Natural killer cell treated with Interleukin-12 subunit alpha and Interleukin-12 subunit beta and Interleukin-15 and Interleukin-18, amount 100 ng/mL, for 72 hours (primary cell): ENCODE measurements at places on chromosomes 3 and 15. TPM values are rescaled to one million over a fixed set of nuclear protein-coding genes. Genes with fewer than 3 reads are reported as not detected.

GRCh38 chr3:149316437-149316836, 17.0 kb downstream of the TM4SF18 start:
- no peak overlapping the region for H3K4me3 ChIP-seq
- no peak for DNase-seq
- H3K27me3 ChIP-seq: peaks cover 31% of the 10 kb centered on the region

DNA sequence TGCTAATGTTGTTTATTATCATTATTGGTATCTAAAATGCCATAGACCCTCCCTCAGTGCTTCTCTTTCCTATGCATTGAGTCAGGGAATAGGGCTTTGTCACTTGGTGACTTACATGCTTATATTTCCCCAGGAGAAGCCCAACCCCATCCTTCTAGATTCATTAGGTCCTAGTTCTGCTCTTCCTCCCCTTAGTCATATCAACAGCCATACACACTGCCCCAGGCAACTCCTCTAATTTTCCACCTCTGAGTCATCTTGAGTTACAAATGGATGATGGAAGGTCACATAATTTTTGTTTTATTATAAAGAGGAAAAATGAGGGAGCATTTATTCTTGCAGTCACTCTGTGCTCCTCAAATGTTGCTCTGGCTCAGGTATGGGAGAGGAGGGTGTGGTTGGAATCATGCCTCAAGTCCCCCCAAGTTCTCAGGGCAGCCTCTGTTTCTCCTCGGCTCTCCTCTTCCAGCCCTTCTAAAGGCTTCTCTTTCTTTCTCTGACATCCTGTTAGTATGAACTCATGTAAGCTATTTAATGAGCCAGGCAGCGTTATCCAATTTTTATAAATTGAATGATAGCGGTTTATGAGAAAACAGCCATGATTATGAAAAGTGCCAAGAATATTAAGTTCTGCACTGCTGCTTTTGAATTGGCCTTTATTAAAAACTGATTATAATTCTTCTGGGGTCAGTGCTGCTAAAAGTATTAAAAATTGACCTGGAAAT, 45.6 kb upstream of the FSTL1 start:
- peaks cover 29% of the 10 kb centered on the region for H3K27me3 ChIP-seq
- no peaks in the 10 kb centered on the region for H3K4me1 ChIP-seq
- H3K27ac ChIP-seq: no peak overlapping the region
- no peak overlapping the region for H3K4me3 ChIP-seq
- DNase-seq: no peak

GRCh38 chr3:115693868-115694267, 70.6 kb downstream of the GAP43 start:
- peaks cover 18% of the 10 kb centered on the region for H3K27me3 ChIP-seq
- no peak overlapping the region for H3K4me3 ChIP-seq
- no peaks in the 10 kb centered on the region for H3K36me3 ChIP-seq
- no peak for DNase-seq

DNA sequence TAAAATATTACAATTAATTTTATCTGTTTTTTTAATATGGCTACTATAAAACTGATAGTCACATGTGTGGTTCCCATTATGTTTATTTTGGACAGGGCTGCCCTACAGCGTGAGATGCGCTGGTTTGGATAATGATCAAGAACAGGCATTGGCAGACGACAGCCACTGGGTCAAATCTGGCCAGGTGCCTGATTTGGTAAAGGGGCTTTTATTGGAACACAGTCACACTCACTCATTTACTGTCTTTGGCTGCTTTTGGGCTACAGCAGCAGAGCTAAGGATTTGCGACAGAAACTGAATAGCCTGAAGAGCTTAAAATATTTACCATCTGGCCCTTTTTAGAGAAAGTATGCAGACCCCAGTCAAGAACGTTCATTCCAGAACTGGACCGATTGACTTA, 724.2 kb upstream of the CFAP20DC start:
- H3K27ac ChIP-seq: no peak overlapping the region
- peaks cover 35% of the 10 kb centered on the region for H3K4me1 ChIP-seq
- no peak for DNase-seq
- H3K4me3 ChIP-seq: no peak overlapping the region

Gene PLA2G4D
- total RNA-seq: not detected

Gene C3orf20
- 0.93 TPM for total RNA-seq

GRCh38 chr15:62929000-62929357, 113.6 kb upstream of the TPM1 start:
- no peaks in the 10 kb centered on the region for H3K36me3 ChIP-seq
- no peak overlapping the region for H3K4me3 ChIP-seq

Gene RETNLB
- not detected for total RNA-seq

DNA sequence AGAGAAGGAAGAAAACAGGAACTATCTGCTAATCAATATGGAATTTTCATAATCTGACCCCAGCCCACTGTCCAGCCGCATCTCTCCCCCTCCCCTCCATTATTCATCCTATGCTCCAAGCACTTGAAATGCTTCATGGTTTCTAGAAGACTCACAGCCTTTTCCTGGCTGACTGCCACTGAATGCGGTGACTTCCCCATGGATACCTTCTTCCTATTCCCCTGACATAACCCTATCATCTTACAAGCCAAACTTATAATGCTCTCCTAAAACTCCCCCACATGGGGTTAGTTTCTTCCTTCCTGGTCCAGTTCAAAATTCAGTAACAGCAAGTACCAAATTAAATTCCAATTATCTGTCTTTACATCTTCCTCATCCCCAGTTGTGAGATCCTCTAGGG, 31.2 kb upstream of the PTX3 start:
- no peaks in the 10 kb centered on the region for H3K36me3 ChIP-seq
- H3K27me3 ChIP-seq: peaks cover 8% of the 10 kb centered on the region
- no peak for DNase-seq
- no peaks in the 10 kb centered on the region for H3K4me1 ChIP-seq

Gene RTP3
- not detected for total RNA-seq

GRCh38 chr3:46946856-46947545, 29.5 kb downstream of the CCDC12 start:
- peaks cover 7% of the 10 kb centered on the region for H3K36me3 ChIP-seq
- peak overlapping the region; percentile 84 for H3K27ac ChIP-seq
- no peaks in the 10 kb centered on the region for H3K27me3 ChIP-seq
- peaks cover 77% of the 10 kb centered on the region for H3K4me1 ChIP-seq
- peak; percentile 77 for DNase-seq

DNA sequence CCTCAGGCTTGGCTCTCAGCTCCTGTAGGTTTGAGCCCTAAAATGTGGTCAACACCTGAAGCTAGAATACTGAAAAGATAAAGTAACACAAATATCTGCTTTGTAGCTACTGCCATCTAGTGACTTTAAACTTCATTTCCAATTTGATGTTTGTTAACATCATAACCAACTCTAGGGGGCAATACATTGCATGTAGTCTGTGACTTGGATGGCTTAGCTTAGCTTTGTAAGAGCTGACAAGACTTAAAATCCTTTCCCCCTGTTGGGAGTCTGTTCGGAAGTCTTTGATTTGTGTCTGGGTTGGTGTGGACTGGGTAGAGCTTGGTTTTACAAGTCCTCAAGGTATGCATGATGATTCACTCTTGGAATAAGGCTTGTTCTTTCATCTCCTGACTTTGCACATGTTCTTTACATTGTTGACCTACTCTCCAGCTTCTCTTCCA, 51.7 kb downstream of the SCN11A start:
- no peak for DNase-seq
- H3K4me1 ChIP-seq: no peaks in the 10 kb centered on the region
- no peaks in the 10 kb centered on the region for H3K36me3 ChIP-seq
- peaks cover 34% of the 10 kb centered on the region for H3K27me3 ChIP-seq
- H3K4me3 ChIP-seq: no peak overlapping the region

DNA sequence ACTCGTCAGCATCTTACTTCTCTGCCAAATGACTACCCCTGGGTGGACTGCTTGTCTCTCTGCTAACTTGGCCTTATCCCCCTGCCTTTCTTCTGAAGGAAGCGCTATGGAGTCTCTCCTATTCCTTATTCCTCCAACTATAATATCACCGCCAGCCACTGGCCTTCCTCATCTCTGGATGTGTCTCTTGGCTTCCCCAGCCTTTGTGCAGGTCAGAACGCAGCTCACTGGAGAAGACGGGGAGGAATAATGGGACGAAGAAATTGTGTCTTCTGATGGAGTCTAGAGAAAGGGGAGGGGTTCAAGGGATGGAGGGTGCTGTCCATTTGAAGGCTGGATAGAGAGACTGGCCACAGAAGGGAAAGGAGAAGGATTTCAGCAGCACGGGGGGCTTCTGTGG, 16.9 kb downstream of the ITGA11 start:
- no peaks in the 10 kb centered on the region for H3K27me3 ChIP-seq
- H3K4me1 ChIP-seq: no peaks in the 10 kb centered on the region
- H3K36me3 ChIP-seq: no peaks in the 10 kb centered on the region
- DNase-seq: no peak

DNA sequence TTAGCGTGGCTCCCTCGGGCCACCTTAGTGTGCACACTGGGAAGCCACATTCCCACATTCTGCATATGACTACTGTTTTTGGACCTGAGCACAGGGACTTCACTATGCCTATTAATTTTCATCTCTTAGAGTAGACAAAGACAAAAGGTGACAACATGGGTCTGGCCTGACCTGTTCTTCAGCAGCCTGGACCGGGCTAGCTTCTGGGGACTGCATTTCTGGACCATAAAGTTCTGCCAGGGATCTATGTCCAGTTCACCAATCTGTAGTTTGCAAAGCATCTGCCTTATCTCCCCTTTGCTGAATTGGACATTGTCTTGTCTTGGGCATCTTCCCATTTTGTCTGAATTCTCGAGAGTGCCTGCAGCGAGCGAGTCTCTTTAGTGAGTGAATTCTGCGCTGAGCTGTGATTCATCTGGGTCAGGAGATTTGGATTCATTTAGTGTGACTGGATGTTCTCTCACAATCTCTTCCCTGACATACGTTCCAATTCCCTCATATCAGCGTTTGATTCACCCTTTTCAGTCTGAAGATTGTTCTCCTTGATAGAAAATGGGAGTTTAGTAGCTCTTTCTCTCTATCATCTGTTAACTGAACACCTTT, 112.2 kb upstream of the PLXNA1 start:
- H3K4me3 ChIP-seq: no peak overlapping the region
- no peaks in the 10 kb centered on the region for H3K27me3 ChIP-seq
- peaks cover 2% of the 10 kb centered on the region for H3K4me1 ChIP-seq
- H3K27ac ChIP-seq: no peak overlapping the region
- peaks cover 2% of the 10 kb centered on the region for H3K36me3 ChIP-seq

DNA sequence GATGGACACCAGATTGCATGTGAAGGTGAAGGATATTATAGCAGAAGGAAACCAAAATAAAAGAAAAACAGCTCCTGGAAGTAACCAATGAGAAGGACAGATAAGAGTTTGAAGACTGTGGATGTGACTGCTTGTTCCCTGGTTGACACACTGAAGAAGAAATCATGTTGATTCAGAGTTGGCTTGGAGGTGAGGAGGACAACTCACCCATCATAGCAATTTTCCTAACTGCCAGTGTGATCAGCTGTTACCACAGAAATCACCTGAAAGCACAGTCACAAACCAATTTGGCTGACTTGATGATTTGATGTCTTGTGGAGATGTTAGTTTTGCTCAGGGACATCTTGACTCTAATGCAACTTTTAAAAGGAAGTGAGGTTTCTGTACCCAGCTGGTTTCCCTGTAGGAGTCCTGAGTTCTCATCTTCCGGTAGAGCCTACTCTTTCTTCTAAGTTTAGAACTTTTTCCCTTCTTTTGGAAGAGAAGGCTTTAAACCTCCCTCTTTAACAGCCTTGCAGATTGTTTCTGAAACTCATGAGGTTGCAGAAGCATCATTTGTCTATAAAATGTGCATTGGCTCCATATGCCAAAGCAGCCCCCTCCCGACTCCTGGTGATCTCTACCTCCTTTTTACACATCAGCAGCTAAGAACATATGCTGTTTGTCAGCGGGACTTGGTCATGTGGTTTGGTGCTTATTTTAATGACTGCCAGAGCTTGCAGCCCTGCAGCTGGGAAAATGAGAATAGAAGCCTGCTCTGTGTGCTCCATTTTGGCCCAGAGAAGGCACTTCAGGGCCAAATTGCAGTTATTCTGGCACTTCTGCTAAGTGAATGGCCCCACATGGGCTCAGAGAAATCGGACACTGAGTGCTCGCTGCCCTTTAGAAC, 10.3 kb downstream of the ATG7 start:
- H3K27me3 ChIP-seq: no peaks in the 10 kb centered on the region
- no peak overlapping the region for H3K4me3 ChIP-seq
- no peaks in the 10 kb centered on the region for H3K36me3 ChIP-seq
- H3K27ac ChIP-seq: no peak overlapping the region
- peaks cover 22% of the 10 kb centered on the region for H3K4me1 ChIP-seq
- no peak for DNase-seq

Gene UQCC5
- total RNA-seq: 18.0 TPM

GRCh38 chr3:47265725-47266428, 16.7 kb downstream of the KIF9 start:
- no peak overlapping the region for H3K27ac ChIP-seq
- H3K4me3 ChIP-seq: no peak overlapping the region
- no peaks in the 10 kb centered on the region for H3K36me3 ChIP-seq
- DNase-seq: no peak
- H3K4me1 ChIP-seq: no peaks in the 10 kb centered on the region
- H3K27me3 ChIP-seq: no peaks in the 10 kb centered on the region

Gene TRANK1
- 10.0 TPM for total RNA-seq

DNA sequence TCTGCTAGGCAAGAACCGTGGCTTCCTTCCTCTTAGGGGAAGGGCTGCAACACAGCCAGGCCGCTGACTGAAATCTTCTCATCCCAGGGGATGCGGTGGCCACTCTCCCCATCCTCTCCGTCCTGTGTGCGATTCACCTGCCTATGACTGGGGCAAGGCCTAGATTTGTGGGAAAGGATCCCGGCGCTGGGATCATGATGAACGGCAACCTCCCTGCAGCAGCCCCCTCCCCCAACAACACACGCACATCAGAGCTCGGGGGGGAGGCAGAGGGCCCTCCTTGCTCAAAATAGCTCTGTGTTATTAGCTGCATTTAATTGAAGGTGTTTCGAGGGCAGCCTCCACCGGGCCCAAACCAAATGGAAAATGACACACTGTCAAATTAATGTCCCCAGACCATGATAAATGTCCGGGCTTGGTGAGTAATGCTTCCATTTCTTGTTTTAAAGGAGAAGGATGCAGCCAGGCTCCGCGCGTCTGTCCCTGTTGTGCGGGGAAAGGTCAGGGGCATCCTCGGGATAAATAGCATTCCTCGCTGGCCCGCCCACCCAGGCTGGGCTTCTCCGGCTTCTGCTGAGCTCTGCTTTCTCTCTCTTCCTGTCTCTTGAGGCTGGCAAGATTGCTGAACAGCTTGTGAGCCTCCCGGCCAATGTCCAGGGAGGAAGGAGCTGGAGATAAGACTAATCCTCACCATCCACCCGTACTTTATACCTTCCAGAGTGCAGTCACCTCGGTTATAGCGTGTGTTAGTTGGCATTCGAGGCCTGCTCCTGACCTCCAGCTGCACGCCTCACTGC, 56.4 kb upstream of the TLE3 start:
- no peaks in the 10 kb centered on the region for H3K36me3 ChIP-seq
- no peak overlapping the region for H3K4me3 ChIP-seq
- DNase-seq: peak; percentile 40
- H3K27me3 ChIP-seq: peaks cover 49% of the 10 kb centered on the region

Gene GOLGA8T
- total RNA-seq: 1.7 TPM

Gene CCDC9B
- total RNA-seq: 0.29 TPM

Gene UBAP1L
- 5.7 TPM for total RNA-seq

GRCh38 chr3:5499404-5499803, 311.9 kb downstream of the EDEM1 start:
- no peaks in the 10 kb centered on the region for H3K27me3 ChIP-seq
- H3K27ac ChIP-seq: no peak overlapping the region
- H3K4me3 ChIP-seq: no peak overlapping the region
- H3K36me3 ChIP-seq: no peaks in the 10 kb centered on the region
- no peak for DNase-seq

Gene PP2D1
- total RNA-seq: not detected

- DNase-seq: no peak
- no peaks in the 10 kb centered on the region for H3K27me3 ChIP-seq
- no peaks in the 10 kb centered on the region for H3K36me3 ChIP-seq
- no peaks in the 10 kb centered on the region for H3K4me1 ChIP-seq
Observed at GRCh38 chr3:189737619-189738018, 106.4 kb downstream of the TP63 start.
